Globus pallidus (tissue), 1 donor: ENCODE measurements at places on chromosomes 6 and 20.

DNA sequence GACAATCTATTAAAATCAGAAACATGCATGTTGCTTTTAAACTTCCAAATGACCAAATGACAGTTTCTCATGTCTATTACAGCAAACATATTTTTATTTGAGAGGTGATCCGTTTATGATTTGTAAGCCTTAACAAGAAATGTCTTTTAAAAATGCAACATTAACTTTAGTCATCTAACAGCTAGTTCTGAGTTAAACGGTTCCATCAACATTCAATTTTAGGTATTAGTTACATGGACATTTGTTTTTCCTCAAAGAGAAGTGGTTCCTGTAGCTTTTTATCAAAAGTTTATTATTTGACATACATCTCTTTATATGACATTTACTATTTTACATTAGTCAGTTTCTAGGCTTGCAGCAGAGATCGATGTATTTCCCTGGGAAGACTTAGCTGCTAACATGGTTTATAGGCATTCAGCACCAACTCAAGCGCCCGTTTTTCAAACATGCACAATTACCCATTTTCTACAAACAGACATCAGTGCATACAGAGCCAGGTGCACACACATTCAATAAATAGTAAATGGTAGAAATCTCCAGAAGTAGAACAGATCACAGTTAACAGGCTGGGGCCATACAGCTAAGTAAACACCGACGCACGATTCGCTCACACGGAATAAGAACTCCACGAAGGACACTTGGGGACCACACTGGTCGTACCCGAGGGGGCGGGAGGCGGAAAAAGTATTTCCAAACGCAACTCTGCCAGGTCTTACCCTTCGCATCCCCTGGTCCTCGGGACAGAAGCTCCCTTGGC is 882 bp downstream of the CNR1 start:
- no peak for DNase-seq

DNA sequence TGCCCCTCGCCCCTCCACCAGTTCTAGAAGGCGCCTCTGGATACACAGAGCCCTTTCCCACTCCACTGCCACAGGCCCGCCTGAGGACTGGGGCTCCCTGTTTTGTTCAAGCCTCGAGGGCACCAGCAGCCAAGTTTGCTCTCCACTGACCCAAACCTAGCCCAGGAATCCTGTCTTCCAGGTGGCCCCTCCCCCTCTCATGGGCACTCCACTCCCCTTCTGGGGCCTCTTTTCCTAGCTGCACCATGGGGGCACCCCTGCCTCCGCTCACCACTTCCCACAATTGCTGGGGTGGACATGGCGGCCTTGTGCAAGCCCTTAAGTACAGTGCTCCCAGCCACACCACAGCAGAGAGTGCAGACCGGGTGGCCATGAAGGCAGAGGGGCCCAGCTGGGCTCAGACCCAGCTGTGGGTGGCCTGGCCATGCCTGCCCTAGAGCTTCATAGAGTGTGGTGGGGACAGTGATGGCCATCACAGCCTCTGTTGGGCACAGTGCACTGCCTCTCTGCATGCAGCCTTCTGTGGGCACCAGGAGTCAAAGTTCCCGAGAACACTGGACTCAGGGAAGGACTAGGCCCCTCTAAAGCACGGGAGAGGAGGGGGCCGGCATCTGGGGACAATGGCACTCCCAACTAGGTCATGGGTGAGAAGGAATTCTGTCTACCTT is 1.3 kb downstream of the MYL9 start:
- no peak for DNase-seq

- peak; percentile 38 for DNase-seq
Observed at GRCh38 chr6:45663251-45664221, 285.8 kb upstream of the SUPT3H start.

- DNase-seq, result no peak
Observed at GRCh38 chr20:31716818-31717477, 5.7 kb downstream of the BCL2L1 start.

GRCh38 chr6:7535498-7535897 is 6.0 kb upstream of the DSP start:
- no peak for DNase-seq

GRCh38 chr6:151313066-151313491 is 73.3 kb downstream of the AKAP12 start:
- DNase-seq, result no peak

GRCh38 chr20:25408170-25408547 is 686 bp downstream of the GINS1 start:
- no peak for DNase-seq

DNA sequence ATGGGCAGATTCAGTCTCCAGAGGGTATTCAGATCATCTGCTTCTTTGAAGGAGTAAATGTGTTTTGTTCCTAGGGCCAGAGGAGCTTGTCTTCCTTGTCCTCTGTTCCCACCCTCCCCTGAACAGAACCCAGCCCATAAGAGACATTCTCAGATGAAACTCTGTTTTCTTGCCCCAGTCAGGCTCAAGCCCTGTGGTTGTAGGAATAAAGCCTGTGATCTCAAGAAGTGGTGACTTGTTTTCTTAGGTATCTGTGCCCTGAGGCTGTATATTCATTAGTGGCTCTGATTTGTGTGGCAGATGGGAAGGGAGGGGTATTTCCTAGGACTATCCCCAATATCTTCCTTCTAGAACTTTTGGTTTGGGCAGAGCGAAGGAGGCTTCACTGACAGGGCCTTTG is 27.9 kb downstream of the GSS start:
- DNase-seq, result no peak

DNA sequence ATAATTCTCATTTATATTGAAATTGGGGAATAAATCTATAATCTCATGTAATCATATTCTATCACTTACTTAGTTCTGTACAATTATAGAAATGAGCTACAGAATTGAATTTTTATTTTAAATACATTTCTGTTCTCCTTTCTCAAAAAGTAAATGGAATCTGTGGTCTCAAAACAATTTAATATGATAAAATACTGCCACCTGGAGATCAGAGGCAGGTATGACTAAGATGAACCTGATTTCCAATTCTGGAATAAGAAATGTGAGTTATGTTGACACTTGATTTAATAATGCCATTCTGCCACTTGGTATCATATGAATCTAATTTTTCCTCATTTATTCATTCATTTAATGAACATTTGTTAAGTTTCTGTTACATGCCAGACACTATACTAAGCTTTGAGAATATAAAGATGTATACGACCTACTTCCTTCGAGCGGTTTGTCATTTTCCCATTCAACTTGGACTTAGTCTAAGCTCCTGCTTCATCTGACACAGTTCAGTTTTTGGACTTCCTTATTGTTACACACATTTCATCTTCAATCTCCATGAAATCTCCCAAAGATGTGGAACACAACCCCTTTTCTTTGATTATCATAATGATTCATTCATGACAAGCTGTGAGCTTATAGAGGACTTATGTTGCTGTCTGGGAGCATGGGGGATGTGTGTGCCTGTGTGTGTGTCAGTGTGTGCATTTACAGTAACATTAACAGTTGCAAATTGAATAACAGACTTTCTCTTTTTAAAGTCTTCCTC is 7.5 kb upstream of the CCDC28A start:
- peak; percentile 26 for DNase-seq

GRCh38 chr20:59147586-59147985 is 16.0 kb upstream of the ZNF831 start:
- DNase-seq, result no peak

- no peak for DNase-seq
Observed at GRCh38 chr6:41967312-41968287, 26.0 kb upstream of the CCND3 start.

DNA sequence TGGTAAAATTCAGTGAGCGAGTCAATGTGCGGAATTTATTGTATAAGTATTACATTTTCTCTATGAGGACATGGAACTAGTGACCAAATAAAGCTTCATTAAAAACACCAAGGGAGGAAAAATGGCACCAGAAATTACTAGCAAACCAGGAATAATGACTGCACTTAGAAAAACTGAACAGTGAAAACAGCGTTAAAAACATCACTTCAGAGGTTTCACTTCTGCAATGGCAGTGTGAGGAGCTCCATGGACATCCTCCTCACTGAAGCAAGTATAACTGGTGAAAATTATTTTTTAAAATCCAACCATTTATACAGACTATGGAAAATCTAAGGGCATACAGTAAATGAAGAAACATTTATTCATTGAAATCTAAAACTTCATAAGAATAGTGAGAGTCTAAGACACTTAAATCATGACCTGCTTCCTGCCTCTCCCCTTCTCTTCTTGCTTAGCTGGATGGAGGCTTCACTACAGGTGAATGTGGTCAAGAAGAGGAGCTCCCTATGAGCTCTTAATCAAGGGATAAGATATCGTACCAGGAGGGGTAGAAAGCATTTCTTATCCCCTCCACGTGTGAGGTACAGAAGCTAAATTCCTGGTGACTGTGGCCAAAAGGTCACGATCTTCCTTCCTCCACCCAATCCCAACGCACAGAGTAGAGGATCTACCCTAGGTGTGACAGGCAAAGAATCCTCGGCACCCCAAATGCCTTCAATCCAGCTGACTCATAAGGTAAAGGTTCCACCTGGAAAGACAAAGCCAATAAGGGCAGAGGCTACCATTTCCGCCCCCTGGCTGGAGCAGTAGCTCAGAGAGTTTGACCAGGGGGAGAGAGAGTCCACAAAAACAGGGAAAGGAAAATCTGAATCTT is 12.3 kb upstream of the ASF1A start:
- no peak for DNase-seq

DNA sequence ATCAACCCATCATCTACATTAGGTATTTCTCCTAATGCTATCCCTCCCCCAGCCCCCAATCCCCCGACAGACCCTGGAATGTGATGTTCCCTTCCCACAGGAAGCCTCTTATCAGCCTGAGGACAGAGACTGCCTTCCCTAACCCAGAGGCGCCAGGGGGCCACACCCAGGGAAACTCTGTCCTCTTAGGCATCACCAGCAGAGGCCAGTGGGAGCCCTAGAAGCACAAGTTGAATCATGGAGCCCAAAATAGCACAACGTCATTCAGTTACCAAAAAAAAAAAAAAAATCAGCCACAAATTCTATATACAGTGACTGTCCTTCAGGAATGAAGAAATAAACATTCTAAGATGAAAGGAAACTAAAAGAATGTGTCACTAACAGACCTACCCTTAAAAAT is 625.7 kb downstream of the TFAP2A start:
- no peak for DNase-seq

DNA sequence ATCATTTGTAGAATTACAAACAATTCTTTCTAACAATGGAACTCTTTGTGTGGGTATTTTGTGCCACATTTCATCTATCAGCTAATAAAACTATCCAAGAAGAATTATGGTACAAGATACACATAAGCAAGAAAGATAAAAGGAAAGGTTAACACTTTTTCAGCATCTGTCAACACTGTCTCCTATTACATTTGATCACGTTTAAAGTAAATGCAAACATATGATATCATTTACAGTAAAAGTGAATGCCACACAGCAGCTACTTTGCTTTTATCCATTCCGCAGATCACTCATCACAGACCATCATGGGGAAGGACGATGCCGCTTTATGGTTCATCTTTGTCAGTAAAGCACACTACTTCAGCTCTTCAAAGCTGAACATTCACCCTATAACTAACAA is 456.4 kb upstream of the MANEA start:
- DNase-seq, result no peak

DNA sequence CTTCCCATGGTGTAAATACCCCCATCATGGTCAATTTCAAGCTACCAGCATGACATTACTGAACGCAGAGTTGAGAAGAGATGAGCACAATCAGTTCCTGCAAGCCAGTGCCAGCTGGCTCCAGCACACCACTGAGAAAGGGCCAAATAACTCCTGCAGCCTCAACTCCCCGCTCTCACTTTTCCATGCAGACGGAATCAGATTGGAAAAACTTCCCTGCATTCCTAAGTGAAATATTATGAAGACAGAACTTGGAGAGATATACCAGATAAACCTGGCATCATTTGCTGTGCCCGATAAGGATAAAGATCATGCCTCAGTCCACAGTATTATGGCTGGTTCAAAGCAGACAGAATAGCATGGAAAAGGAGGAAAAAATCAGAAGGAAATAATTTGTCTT is 56.7 kb downstream of the FILIP1 start:
- DNase-seq, result no peak

DNA sequence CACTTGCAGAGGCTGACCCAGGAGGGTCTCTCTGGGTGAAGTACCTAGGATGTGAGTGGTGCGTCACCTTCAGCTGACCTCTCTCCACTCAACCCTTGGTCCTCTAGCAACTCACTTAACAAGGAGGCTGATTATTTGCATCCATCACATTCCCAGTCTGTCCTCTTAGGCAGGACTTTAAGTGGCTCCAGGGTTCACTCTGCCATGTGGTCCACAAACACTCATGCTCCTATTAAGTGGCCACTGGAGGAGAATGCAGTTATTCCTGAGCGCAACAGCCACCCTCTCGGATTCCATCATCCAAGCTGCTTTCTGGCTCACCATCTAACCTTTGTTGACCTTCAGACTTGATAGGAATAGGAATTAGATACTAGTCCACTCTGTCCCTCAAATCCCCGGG is 61.1 kb upstream of the SCAF8 start:
- no peak for DNase-seq
